ENCODE measurements at places on chromosomes 6 and 20.

DNA sequence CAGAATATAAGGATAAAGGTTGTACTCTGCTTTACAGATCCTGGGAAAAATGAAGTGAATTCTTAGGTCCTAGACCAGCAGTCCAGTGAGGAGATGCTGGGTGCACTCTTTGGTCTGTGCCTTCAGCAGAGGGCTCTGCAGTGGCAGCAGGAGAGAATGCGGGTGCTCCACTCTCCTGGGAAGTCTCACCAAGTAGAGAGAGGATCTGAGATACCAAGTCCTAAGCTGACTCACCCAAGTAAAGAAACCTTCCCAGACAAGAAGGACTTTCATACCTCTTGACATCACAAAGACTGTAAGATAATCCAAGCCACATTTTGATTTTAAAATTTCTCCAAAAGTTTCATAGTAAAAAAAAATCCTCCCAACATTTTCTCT, 116.9 kb upstream of the EMILIN3 start:
- no peak for DNase-seq

DNA sequence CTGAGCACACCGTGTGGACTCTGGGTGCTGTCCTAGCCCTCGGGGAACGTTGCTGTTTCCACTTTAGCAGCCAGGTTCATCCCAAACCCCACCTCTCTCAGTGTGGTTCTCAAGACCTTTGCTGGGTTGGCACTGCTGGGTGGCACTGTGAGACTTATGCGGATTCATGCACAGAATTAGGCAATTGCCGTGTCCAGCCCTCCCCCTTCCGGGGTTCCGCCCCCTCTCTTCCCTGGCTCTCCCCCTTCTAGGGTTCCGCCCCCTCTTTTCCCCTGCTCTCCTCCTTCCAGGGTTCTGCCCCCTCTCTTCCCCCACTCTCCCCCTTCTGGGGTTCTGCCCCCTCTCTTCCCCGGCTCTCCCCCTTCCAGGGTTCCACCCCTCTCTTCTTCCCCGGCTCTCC, 39.8 kb upstream of the SLCO4A1 start:
- no peak for DNase-seq

GRCh38 chr6:96075826-96076225, 60.1 kb downstream of the FUT9 start:
- DNase-seq, result no peak

DNA sequence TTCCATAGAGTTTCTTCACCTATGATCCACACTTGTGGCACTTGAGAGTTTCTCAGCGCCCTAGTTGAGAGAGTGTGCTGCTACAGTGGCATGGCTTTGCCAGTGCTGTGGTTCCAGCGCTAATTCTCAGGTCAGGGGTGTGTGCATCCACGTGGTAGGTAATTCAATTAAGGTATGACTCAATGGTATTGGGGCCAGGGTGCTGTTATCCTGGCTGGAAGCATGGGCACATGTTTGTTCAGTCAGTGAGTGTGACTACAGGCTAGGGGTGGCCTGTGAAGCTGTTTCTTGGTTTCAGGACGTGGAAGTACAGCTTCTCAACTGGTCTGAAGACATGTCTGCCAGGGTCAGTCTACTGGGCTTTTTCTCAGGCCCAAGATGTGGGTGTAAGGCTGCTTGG, 3.0 kb upstream of the SEMG2 start:
- DNase-seq, result no peak

DNA sequence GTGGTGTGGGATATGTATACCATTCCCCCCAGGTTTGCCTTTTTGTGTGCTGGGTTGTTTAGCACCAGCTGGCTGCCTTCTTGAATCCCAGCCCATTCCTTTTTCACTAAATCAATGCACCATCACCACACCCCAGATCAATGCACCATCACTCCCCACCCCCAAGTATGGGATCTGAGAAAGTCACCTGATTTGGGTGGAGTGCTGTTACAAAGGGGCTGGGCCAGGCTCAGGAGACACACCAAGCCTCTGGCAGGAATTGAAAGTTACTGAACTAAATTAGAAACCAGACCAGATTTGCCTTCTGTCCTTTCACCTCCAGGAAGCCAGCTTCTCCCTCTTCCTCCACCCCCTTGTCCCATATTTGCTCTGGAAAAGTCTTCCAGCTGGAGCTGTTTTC, 19.6 kb upstream of the PKHD1 start:
- no peak for DNase-seq

- DNase-seq, result no peak
Observed at GRCh38 chr20:1490643-1491195, 501 bp downstream of the SIRPB2 start.

DNA sequence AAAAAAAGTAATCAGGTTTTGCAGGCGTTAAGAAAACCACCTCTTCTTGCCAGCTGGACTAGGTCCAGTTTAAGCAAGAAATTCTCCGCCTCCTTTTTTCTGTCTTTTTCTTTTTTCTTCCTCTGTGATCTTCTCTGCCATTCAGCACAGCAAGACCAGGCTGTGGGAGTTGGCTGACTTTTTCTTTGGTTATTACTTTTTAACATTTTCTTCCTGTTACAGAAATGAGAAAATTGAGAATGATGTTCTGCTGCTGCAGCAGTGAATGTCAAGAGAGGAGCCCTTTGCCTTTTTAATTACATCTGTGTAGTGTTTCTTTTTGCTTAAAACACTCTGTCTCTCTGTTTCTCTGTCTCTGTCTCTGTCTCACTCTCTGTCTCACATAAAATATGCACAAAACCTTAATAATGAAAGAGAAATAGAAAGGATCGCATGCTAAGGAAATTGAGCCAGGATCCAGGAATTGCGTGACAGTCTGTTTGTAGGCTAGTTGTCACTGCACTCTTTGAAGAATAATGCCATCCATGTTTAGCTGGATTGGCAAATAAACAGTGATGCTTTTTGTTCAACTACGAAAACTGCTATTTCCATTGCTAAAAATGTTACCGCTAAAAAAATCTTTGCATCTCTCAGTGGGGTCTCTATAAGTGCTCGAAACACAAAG, 103.2 kb upstream of the SUPT3H start:
- DNase-seq, result no peak

GRCh38 chr20:23161968-23162696, 76.0 kb upstream of the CD93 start:
- peak; percentile 95 for DNase-seq

DNA sequence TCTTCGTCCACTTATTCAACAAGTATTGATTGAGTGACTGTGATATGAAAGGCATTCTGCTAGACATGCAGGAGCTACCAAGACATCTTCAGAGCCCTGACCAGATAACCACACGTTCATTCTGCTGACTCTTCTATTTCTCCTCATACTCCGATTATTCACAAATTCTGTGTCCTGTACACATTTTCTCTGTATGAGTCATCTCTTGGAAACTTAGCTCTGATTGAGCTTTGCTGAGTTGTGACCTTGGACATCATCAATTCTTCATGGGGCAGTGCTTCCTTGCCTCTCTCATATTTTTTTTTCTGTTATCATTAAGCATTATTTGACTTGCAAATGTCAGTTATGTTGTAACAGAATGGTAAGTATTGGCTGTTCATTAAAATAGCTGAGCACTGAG, 351.6 kb upstream of the CNR1 start:
- no peak for DNase-seq

GRCh38 chr6:87909849-87910248, 137.8 kb upstream of the SPACA1 start:
- peak; percentile 62 for DNase-seq

DNA sequence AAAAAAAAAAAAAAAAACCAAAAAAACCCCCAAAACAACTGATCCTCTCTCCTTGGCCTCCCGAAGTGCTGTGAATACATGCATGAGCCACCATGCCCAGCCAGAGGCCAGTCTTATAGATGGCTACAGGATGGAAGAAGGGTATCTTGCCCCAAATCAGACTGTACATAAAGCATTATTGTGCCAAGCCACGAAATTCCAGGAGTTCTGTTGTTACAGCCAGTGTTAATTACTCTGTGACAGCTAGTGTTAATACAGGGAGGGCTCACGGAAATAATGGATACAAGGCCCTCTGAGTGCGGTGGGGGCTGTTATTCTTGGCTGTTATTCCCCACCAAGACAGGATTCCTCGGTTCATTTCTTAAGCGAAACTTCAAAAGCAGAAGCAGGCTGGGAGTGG, 1.4 kb upstream of the CLPSL2 start:
- DNase-seq, result no peak

GRCh38 chr6:154243793-154244750, 112.5 kb downstream of the IPCEF1 start:
- DNase-seq, result no peak

DNA sequence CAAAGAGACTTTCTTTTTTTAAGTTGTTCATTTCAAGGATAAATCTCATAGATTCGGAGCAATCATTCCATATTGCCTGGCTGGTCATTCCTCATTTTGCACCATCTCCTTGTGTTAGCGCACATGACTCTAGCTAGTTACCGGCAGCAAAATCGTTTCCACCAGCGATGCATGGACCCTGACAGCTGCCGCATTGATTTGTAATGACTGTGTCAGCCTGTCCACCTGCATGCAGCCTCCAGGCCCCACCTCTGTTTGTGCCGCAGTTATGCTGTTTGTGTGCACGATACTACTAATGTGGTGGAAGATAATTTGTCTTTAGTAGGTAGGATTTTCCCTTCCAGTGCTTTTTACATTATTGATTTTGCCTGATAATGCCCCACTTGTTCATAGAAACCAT, 164.0 kb downstream of the TBC1D7 start:
- no peak for DNase-seq

DNA sequence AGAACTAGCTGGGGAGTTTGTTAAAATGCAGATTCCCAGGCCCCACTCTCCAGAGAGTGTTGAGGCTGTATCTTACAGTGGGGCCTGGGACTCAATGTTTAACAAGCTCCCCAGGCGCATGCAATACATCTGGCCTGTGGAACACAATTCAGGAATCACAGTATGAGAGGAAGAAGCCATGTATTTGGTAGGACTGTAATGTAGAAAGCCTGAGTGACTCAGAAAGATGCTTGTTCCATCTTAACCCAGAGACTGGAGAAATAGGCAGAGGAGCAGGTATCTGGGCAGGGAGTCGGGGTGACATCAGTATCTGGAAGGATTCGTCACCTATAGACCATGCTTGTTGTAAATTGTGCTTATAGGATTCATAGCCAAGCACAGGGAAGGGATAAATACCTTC, 90.5 kb downstream of the UNC5CL start:
- DNase-seq, result no peak

- no peak for DNase-seq
Observed at GRCh38 chr6:38378801-38379200, 260.9 kb downstream of the BTBD9 start.

GRCh38 chr6:2247664-2248063, 2.3 kb upstream of the GMDS start:
- no peak for DNase-seq

DNA sequence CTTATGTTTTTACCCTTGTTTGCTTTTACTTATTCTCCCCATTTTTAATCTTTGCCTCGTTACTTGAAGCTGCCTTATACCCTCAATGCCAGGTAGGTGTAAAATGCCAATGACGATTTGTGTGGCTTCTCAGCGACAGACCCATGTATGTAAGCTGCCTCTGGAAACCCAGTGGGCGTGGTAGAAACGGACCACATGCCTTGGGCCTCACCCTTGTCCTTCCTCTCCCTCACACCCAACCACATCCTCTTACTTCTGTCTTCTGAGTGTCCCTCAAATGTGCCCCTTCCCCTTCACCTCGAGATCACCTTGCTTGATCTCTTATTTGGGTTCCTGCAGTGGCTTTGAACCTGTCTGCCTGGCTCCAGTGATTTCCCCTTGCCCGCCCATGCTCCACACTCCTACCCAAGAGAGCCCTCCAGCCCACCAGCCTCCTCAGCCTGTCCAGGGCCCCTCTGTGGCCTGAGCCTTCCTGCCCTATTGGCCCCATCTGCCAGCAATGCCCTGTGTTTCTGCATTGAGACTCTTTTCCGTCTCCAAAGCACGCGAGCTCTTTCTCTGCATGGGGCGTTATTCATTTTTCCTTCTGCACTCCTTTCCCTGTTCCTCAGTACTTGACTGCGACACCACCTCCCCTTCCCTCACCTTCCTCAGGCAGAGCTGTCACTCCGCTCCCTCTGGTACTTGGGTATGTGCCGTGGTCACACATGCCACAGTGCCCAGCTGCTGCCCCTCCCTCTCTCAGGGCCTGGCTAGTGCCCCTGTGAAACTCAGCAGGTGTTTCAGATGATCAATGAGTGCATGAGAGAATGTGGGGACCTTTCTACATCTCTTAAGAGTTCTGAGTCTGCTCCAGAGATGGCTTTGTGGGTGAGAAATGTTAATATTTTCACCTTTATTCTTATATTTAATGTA, 115.4 kb downstream of the SLX4IP start:
- DNase-seq, result no peak

- no peak for DNase-seq
Observed at GRCh38 chr6:169777896-169778295, 26.5 kb downstream of the ERMARD start.

- no peak for DNase-seq
Observed at GRCh38 chr20:23277316-23277715, 73.3 kb upstream of the NXT1 start.

DNA sequence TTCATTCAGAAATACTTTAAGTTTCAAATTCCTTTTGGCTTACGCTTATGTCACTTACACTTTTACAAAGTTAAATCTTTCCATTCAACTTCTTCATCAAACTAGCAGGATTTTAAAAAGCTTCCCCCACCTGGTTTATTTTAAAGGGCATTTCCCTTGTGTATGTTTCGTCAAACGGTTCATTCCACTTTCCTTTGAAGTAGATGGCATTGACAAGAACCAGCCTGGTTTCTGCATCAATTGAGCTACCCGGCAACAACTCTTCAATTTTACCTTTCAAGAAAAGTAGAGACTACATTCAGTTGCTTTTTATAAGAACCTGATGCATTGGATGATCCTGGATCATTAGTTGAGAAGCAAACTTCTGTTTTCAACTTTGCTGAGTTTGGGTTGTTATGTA, 9.8 kb downstream of the SERPINB9 start:
- DNase-seq, result no peak

- DNase-seq, result no peak
Observed at GRCh38 chr20:3539311-3540107, 68.7 kb downstream of the ATRN start.

- no peak for DNase-seq
Observed at GRCh38 chr6:52725143-52725534, 38.1 kb downstream of the GSTA2 start.

GRCh38 chr20:38115205-38115604, 49.9 kb downstream of the TGM2 start:
- no peak for DNase-seq

GRCh38 chr20:44734938-44735337, 10.7 kb upstream of the KCNK15 start:
- DNase-seq, result no peak

- DNase-seq, result no peak
Observed at GRCh38 chr6:130518588-130518987, 152.8 kb downstream of the TMEM200A start.

DNA sequence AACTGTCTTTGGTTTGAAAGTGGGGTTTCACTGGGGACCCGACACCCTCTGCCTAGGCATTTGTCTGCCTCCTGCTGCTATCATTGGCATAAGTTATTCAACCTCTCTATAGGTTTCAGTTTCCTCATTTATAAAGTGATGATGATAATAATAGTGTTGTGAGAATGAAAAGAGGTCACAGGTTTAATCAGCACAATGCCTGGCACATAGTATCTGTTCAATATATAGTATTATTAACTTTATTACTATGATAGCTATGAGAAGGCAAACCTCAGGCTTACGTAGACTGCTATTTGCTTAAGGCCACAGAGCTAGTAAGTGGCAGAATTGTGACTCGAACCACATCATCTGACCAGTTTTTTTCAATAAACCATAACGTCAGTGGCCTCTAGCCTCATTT, 256.8 kb downstream of the CDKAL1 start:
- no peak for DNase-seq

- no peak for DNase-seq
Observed at GRCh38 chr6:65295812-65296211, 411.2 kb downstream of the EYS start.

Measured in left cardiac atrium (tissue), 4 donors.